CD4-positive, alpha-beta T cell treated with Interleukin-6 at 100 ng/mL for 8 hours (primary cell): ENCODE measurements at places on chromosomes 4 and X.

DNA sequence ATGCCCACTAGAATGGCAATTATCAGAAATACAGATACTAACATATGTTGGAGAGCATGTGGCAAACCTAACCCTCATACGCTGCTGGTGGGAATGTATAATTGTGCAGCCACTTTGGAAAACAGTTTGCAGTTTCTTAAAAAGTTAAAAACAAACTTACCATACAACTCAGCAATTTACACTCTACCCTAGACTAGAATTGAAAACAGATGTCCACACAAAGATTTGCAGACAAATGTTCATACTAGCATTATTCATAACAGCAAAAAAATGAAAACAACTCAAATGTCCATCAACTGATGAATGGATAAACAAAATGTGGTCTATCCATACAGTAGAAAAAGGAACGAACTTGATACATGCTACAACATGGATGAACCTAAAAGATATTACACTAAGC lies 64.4 kb downstream of the SLC9A7 start:
- DNase-seq = no peak

DNA sequence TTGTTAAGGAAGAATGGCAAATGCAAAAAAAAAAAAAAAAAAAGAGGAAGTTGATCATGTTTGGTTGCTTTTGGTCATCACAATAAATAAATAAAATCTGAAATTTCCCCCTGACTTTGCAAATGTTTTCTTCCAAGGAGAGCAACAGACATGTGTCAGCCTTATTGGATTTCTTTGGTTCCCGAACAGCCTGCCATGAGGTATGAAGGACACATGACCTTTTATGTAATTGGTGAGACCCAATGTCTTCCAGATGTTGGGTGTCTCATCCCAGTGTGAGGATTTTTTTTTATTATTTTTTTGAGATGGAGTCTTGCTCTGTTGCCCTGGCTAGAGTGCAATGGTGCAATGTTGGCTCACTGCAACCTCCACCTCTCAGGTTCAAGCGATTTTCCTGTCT lies 24.6 kb upstream of the CD99 start:
- DNase-seq = no peak

DNA sequence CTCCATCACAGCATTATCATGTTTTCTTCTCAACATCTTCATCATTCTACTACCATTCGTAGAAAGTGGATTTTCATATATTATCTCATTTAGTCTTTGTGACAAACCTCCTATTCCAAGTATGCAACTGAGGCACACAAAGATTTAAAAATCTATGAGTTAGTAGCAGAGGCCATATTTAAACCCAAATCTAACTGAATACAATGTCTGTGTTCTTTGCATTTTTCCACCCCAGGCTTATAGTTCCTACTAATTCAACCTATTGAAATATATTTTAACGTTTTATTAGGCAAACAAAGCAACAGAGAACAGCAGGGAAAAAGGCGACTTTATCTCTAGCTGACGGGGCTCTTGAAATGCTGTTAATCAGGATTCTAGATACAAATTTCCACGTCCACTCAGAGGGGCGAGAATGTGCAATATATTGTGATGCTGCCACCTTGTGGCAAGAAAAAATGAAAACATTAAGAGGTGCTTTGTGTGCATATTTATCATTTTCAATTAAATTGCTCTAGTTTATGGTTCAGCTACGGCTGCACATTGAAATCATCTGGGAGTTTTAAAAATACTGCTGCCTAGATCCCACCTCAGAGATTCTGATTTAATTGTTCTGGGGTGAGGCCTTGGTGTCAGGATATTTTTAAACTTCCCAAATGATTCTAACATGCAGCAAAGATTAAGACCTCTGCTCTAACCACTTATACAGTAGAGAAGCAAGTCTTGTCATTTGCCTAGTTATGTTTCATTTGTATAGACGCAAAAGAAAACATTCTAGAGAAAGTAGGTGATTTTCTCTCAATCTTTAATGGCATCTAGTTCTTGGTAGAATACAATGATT lies 315.9 kb downstream of the MAPK10 start:
- DNase-seq = no peak

DNA sequence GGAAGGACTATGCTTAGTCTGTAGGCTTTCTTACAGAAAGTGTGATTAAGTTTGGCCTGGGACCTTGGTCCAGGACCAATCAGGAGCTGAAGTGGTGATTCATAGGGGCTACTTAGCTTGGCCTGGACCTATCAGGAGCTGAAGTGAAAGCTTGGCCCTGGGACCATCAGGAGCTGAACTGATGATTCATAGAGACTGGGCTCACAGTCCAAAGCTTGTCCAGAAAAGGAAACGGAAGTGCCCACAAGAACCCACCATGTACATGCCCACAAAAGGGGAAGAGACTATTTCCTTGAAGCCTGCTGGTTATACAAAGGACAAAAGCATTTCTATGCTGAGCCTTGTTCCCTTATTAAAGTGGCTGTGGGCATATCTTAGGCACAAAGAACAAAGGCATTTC lies 12.6 kb downstream of the TENT5D start:
- DNase-seq = no peak

GRCh38 chr4:70706516-70706915 lies 15.2 kb upstream of the RUFY3 start:
- DNase-seq = no peak

DNA sequence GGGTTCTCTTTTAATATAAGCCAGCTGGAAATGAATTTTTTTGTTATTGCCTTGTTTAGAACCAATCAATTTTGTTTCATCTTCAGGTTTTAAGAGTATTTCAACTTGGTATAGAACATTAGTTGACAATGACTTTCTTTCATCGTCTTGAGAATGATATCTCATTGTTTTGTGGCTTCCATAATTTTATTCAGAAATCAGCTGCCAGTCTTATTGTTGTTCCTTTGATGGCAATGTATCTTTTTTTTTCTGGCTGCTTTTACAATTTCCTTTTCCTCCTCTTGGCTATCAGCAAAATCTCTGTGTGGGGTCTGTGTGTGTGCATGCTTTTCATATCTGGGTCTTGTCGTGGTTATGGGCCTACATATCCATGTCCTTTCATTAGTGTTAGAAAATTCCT lies 1536.4 kb upstream of the TENM3 start:
- no peak for DNase-seq

DNA sequence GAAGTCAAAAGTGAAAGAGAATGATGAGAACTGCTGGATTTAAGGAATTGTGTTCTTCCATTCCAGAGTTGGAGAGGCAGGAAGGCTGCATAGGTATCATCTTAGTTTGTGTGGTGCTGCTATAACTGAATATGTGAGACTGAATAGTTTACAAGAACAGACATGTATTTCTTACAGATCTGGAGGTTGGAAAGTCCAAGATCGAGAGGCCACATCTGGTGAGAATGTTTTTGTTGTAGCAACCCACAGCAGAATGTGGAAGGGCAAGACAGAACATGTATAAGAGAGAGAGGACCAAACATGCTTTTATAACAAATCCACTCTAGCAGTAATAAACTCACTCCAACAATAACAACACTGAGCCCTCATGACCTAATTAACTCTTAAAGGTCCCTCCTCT lies 408.6 kb downstream of the FAM47B start:
- DNase-seq = no peak

DNA sequence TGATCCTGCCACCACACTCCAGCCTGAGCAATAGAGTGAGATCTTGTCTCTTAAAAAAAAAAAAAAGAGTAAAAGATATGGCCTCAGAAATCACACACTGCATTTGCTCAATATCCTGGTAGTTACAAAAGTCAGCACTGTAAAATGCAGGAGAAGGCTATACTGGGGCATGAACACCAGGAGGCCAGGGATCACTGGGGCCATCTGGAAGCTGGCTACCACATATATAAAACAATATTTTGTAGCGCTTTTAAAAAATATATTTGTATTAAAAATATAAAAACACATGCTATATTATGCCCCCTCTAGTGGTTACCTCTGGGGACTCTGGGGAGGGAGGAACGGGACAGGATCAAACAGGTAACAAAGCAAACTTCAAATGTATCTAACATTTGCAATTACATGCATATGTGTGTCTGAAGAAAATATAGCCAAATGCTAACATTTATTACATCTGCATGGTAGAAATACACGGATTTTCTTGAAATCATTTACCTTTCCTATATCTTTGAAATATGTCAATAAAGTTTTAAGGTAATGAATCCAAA lies 4.0 kb downstream of the C4orf46 start:
- peak; percentile 9 for DNase-seq

GRCh38 chr4:75698162-75698962 lies 25.2 kb upstream of the G3BP2 start:
- peak; percentile 12 for DNase-seq
